ENCODE measurements at places on chromosomes 3 and 15.
A peak's percentile ranks its signal among the peaks of the same experiment; 100 is the strongest.

- H3K4me3 ChIP-seq: no peak overlapping the region
- H3K4me1 ChIP-seq: no peaks in the 10 kb centered on the region
- no peaks in the 10 kb centered on the region for H3K36me3 ChIP-seq
- DNase-seq: no peak
- H3K27me3 ChIP-seq: no peaks in the 10 kb centered on the region
- H3K27ac ChIP-seq: no peak overlapping the region
Measured at GRCh38 chr3:89002191-89002590, 105.2 kb upstream of the EPHA3 start.

DNA sequence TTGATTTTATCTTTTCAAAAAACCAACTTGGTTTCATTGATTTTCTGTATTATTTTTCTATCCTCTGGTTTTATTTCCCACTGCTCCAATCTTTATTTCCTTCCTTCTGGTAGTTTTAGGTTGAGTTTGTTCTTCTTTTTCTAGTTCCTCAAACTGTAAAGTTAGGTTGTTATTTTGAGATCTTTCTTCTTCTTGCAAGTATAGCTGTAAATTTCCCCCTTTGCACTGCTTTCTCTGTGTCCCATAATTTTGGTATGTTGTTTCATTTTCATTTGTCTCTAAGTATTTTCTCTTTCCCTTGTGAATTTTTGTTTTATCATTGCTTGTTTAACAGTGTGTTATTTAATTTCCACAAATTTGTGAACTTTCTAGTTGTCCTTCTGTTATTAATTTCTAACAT lies 120.0 kb downstream of the PLD1 start:
- DNase-seq: no peak
- H3K36me3 ChIP-seq: no peaks in the 10 kb centered on the region
- peaks cover 14% of the 10 kb centered on the region for H3K27me3 ChIP-seq
- no peak overlapping the region for H3K4me3 ChIP-seq
- H3K4me1 ChIP-seq: peaks cover 12% of the 10 kb centered on the region

DNA sequence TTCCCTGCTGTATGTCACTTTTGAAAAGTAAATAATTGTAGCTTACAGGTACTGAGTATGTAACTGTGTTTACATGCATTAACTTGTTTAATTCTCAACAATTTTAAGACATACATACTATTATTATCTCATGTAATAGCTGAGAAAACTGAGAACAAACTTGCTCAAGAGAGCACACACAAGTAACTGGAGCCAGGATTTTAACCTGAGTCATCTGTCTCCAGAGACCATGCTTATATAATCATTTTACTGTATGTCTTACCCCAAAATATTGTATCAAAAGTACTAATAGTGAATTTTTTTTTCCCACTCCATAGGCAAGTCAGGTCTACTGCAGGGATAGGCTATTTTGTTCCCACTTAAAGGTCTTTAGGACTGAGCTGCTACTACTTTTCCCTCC lies 95.4 kb downstream of the FEZF2 start:
- peaks cover 2% of the 10 kb centered on the region for H3K27me3 ChIP-seq
- no peak overlapping the region for H3K4me3 ChIP-seq
- H3K4me1 ChIP-seq: no peaks in the 10 kb centered on the region
- H3K36me3 ChIP-seq: no peaks in the 10 kb centered on the region

GRCh38 chr15:27491666-27492621 lies 521.0 kb downstream of the GABRG3 start:
- H3K4me1 ChIP-seq: no peaks in the 10 kb centered on the region
- H3K4me3 ChIP-seq: no peak overlapping the region
- no peak for DNase-seq
- H3K27ac ChIP-seq: no peak overlapping the region
- H3K36me3 ChIP-seq: peaks cover 1% of the 10 kb centered on the region
- H3K27me3 ChIP-seq: no peaks in the 10 kb centered on the region

GRCh38 chr3:81195478-81195877 lies 566.0 kb downstream of the GBE1 start:
- H3K27ac ChIP-seq: no peak overlapping the region
- H3K36me3 ChIP-seq: no peaks in the 10 kb centered on the region
- H3K4me3 ChIP-seq: no peak overlapping the region
- no peaks in the 10 kb centered on the region for H3K4me1 ChIP-seq

- no peaks in the 10 kb centered on the region for H3K4me1 ChIP-seq
- H3K27me3 ChIP-seq: peaks cover 1% of the 10 kb centered on the region
- DNase-seq: no peak
- no peak overlapping the region for H3K4me3 ChIP-seq
Measured at GRCh38 chr3:65974509-65974908, 64.2 kb downstream of the MAGI1 start.

- peaks cover 5% of the 10 kb centered on the region for H3K27me3 ChIP-seq
- no peaks in the 10 kb centered on the region for H3K36me3 ChIP-seq
- H3K27ac ChIP-seq: no peak overlapping the region
Measured at GRCh38 chr3:23405081-23405480, 202.0 kb downstream of the UBE2E2 start.

- DNase-seq: no peak
- H3K36me3 ChIP-seq: no peaks in the 10 kb centered on the region
- no peak overlapping the region for H3K27ac ChIP-seq
- no peak overlapping the region for H3K4me3 ChIP-seq
- H3K4me1 ChIP-seq: no peaks in the 10 kb centered on the region
Measured at GRCh38 chr3:8283193-8283592, 218.4 kb upstream of the LMCD1 start.

GRCh38 chr3:73294537-73294936 lies 233.1 kb downstream of the EBLN2 start:
- H3K27me3 ChIP-seq: peaks cover 1% of the 10 kb centered on the region
- no peak overlapping the region for H3K27ac ChIP-seq
- no peak overlapping the region for H3K4me3 ChIP-seq
- H3K36me3 ChIP-seq: no peaks in the 10 kb centered on the region
- DNase-seq: no peak

DNA sequence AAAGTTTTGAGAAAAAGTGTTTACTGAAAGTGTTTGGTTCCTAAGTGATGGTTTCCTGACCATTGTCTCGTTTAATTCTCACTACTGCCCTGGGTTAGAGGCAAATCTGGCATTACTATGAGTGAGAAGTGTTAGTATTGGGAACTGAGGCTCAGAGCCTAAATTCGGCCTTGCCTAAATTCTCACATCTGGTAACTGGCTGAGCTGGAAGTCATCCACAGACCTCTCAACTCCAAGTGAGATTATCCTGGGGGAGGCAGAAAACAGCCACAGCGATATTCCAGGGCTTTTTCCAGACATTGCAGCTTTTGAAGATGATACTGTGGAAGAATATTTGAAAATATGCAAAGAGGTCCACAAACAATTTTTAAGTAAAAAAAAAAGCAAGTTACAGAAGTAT lies 85.1 kb upstream of the TRA2B start:
- H3K4me1 ChIP-seq: peaks cover 9% of the 10 kb centered on the region
- DNase-seq: no peak
- no peak overlapping the region for H3K27ac ChIP-seq
- H3K27me3 ChIP-seq: peaks cover 10% of the 10 kb centered on the region

DNA sequence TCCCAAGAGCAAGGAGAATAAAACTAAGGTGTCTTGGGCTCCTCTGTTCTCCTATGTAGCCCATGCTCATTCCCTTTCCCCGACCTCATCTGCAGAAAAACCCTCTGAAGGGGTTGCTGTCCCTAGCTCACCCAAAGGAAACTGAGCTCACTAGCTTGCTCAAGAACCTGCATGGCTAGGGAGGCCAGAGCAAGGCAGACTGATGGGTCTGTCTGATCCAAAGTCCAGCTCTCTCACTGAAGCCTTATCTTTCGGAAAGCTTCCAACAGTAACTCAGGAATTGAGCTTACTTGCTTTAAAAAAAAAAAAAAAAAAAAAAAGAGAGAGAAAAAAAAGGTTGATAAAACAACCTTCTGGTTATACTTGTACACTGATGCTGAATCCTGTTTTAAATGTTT lies 141.4 kb upstream of the TOPAZ1 start:
- no peak overlapping the region for H3K4me3 ChIP-seq
- H3K4me1 ChIP-seq: peaks cover 10% of the 10 kb centered on the region
- no peak for DNase-seq
- H3K27ac ChIP-seq: no peak overlapping the region

- DNase-seq: no peak
- no peak overlapping the region for H3K4me3 ChIP-seq
- no peaks in the 10 kb centered on the region for H3K36me3 ChIP-seq
- H3K27me3 ChIP-seq: peaks cover 1% of the 10 kb centered on the region
- H3K27ac ChIP-seq: no peak overlapping the region
Measured at GRCh38 chr15:91824256-91824655, 29.3 kb upstream of the SLCO3A1 start.

- no peak overlapping the region for H3K27ac ChIP-seq
- no peaks in the 10 kb centered on the region for H3K36me3 ChIP-seq
- H3K27me3 ChIP-seq: no peaks in the 10 kb centered on the region
Measured at GRCh38 chr15:87930457-87930856, 326.1 kb downstream of the NTRK3 start.

DNA sequence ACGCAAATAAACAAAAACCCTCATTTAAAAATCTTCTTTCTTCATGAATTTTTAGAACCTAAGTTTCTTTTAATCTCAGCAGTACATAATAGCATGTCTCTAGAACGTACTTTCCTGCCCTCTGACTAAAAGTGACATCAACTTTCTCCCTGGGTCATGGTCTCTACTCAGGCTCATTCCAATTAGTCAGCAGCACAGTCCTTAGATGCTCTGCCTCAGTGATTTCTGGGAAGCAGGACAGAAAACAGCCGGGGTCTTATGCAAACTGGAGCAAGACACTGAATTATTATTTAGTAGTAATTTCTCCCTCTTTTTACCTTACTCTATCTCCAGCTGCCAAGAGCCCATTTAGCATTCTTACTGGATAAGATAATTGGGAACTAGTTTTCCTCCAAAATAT lies 365.2 kb downstream of the TUSC7 start:
- no peak for DNase-seq
- no peaks in the 10 kb centered on the region for H3K36me3 ChIP-seq
- no peak overlapping the region for H3K4me3 ChIP-seq
- no peaks in the 10 kb centered on the region for H3K27me3 ChIP-seq

GRCh38 chr15:36160351-36160750 lies 419.1 kb upstream of the CDIN1 start:
- H3K27me3 ChIP-seq: no peaks in the 10 kb centered on the region
- no peak overlapping the region for H3K27ac ChIP-seq
- no peaks in the 10 kb centered on the region for H3K36me3 ChIP-seq
- DNase-seq: no peak

DNA sequence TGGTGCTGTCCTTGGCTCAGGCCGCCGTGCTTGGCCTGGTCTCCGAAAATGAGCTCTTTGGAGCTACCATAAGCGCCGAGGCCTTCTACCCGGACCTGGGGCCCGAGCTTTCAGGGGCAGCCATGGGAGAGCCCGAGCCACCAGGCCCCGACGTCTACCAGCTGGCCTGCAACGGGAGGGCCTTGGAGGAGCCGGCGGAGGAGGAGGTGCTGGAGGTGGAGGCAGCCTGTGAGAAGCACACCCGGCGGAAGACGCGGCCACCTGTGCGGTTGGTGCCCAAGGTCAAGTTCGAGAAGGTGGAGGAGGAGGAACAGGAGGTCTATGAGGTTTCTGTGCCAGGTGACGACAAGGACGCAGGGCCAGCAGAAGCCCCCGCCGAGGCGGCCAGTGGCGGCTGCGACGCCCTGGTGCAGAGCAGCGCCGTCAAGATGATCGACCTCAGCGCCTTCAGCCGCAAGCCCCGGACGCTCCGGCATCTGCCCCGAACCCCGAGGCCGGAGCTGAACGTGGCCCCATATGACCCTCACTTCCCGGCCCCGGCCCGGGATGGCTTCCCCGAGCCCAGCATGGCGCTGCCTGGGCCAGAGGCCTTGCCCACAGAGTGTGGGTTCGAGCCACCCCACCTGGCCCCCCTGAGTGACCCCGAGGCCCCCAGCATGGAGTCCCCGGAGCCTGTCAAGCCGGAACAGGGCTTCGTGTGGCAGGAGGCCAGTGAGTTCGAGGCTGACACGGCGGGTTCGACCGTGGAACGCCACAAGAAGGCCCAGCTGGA lies 34.9 kb downstream of the IDH2 start:
- no peak overlapping the region for H3K27ac ChIP-seq
- no peak for DNase-seq
- H3K4me1 ChIP-seq: peaks cover 24% of the 10 kb centered on the region

- H3K27ac ChIP-seq: no peak overlapping the region
- DNase-seq: no peak
- no peaks in the 10 kb centered on the region for H3K36me3 ChIP-seq
- H3K27me3 ChIP-seq: no peaks in the 10 kb centered on the region
- peaks cover 6% of the 10 kb centered on the region for H3K4me1 ChIP-seq
- no peak overlapping the region for H3K4me3 ChIP-seq
Measured at GRCh38 chr3:45560281-45560971, 34.1 kb upstream of the LIMD1 start.

DNA sequence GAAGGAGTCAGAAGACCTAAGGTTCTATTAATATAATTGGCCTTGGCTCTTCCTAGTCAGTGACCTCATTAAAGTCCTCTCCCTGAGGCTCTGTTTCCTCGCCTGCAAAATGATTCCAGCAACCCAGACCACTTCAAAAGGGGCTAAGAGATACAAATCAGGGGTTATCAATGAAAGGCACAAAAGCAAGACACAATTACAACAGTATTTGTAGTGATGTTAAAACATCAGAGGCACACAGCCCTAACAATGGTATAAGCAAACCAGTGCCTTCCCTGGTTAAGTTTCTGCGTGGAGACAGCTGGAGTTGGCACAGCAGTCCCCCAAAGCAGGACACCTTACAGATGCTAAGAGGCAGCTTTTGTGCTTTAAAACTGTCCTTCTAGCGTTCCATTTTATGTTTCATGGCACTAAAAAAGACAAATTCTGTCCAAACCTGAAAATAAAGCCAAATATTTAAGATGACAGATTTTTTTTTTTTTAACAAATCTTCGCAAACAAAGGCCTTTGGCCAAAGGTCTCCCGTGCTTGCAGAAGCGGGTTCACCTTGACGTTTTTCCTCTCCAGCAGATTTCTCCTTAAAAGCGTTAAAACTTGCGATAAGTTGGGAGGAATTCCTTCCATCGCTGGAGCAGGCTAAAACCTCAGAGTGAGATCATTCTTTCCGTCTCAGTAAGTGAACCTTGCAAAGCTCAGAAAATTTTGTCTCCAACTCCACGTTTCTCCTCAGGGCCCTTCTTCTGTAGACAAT lies 999 bp downstream of the ZNF280D start:
- peaks cover 11% of the 10 kb centered on the region for H3K36me3 ChIP-seq
- peak; percentile 5 for DNase-seq
- peak overlapping the region; percentile 94 for H3K4me3 ChIP-seq
- peak overlapping the region; percentile 97 for H3K27ac ChIP-seq
- no peaks in the 10 kb centered on the region for H3K27me3 ChIP-seq

GRCh38 chr15:35209838-35210237 lies 124.7 kb upstream of the NANOGP8 start:
- no peak overlapping the region for H3K4me3 ChIP-seq
- H3K4me1 ChIP-seq: no peaks in the 10 kb centered on the region
- H3K27ac ChIP-seq: no peak overlapping the region

GRCh38 chr3:143529018-143529478 lies 319.2 kb downstream of the SLC9A9 start:
- peak; percentile 32 for DNase-seq
- peaks cover 16% of the 10 kb centered on the region for H3K4me1 ChIP-seq
- no peaks in the 10 kb centered on the region for H3K36me3 ChIP-seq
- no peaks in the 10 kb centered on the region for H3K27me3 ChIP-seq
- H3K4me3 ChIP-seq: no peak overlapping the region
- H3K27ac ChIP-seq: peak overlapping the region; percentile 2

DNA sequence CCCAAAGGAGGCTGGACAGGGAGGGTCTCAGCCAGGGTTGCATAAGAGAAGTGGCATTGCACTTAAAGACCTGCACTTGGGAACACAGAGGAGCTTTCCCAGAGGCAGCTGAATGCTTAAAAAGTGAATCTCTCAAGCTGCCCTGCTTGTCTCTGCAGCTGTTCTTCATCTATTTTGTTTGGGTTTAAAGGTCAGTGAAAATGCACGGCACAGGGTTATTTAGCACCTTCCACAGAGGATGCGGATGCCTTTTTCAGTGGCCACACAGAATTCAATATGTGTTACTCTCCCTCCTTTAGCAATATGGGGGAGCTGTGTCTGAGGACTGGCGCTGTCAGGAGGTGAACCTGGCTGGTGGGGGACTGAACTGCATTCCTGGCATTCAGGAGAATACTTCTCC lies 22.7 kb upstream of the CTNNB1 start:
- peaks cover 17% of the 10 kb centered on the region for H3K27me3 ChIP-seq
- no peaks in the 10 kb centered on the region for H3K36me3 ChIP-seq
- DNase-seq: no peak
- no peak overlapping the region for H3K27ac ChIP-seq
